ENCODE measurements at places on chromosomes 13 and 19.

DNA sequence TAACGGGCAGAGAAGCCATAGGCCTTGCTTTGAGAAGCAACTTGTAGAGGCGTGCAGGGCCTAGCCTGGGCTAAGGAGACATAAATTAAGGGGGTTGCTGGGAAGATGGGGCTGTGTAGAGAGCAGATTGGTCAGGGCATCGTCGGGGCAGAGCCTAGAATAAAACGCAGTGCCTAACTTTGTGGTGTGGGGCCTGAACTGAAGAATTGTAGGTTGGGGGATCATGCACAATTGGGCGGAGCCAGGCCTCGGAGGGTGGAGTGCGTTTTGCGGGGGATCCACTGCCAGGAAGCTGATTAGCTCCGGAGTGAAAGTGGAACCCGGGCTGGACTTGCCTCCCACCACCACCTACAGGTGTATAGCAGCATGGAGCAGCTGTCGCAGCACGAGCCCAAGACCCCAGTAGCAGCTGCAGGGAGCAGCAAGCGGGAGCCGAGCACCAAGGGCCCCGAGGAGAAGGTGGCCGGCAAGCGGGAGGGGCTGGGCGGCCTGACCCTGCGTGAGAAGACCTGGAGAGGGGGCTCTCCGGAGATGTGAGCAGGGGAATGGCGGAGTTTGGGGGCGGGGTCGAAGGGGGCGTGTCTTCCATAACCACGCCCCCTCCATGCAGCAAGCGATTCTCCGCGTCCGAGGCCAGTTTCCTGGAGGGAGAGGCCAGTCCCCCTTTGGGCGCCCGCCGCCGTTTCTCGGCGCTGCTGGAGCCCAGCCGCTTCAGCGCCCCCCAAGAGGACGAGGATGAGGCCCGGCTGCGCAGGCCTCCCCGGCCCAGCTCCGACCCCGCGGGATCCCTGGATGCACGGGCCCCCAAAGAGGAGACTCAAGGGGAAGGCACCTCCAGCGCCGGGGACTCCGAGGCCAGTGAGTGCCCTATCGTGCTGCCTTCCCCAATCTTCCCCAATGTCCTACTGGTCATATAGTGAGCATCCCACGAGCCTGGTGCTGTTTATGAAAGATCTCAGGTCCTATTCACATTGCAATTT, 13.8 kb downstream of the DNASE2 start:
- DNase-seq, result peak; percentile 61

DNA sequence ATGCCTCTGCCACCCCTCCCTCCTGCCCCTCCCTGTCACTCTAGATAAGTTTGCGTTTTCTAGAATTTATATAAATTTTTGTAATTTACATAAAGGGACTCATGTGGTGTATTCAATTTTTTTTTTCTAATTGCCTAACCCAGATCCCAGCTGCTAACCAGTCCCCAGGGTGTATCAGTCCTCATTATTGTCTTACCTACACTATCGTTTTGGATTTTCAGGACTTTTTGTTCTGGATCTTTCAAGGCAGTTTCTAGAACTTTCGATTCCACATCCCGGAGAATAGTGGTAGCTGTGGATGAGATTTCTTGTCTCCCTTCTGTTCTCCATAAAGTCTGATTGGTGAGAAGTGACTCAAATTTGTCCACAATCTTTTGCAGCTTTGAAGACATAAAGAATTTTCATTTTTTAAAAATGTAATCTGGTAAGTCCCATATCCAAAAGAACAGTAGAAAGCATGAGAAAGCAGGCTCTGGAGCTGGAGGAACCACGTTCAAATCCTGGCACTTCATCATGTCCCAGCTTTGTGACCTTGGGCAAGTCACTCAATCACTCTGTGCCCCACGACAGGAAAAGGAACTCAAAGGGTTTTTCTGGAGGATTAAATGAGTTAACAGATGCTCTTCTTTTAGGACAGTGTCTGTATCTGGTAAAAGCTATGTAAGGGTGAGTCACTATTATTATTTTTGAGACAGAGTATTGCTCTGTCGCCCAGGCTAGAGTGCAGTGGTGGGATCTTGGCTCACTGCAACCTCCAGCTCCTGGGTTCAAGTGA, 19.7 kb downstream of the ADGRE3 start:
- DNase-seq, result no peak

DNA sequence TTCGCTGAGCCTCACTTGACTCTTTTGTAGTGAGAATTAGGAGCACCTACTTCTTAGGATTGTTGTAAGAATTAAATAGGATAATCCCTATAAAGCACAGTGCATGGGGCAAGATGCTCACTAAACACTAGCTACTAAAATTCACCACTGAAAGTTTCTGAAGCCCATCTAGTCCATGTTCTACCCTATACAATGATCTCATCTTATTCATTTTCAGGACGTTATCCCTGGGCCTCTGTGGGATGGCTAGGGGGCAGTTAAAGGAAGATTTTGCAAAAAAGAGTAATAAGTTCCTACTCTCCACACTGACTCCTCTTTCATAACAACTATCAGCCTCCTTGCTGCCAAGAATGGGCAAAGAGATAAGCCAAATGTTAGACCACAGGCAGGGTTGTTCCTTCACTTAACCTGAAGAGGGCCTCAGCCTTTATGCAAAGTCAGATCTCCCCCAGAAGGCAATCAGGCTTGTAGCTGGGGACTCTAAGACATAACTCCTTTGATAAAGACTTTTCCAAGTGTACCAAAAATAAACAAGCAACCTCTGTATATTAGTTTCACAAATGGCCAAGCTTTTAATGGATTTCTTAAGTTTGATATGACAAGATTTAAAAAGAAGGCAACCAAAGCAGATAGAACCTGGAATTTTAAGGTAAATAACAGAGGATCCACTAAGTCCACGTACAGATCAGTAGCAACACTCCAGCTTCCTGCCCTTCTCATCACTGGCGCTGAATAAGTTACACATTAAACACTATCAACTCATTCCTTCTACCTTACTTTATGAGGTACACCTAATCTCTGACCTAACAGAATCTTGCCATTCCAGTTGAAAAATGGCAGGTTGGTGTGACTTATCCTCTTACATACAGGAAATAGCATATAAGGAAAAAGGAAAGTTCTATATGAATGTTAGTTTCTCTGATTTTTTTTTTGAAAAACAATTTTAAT, 44.4 kb downstream of the ELF1 start:
- DNase-seq, result no peak

GRCh38 chr13:29917650-29918049, 67.2 kb upstream of the UBL3 start:
- DNase-seq, result no peak

DNA sequence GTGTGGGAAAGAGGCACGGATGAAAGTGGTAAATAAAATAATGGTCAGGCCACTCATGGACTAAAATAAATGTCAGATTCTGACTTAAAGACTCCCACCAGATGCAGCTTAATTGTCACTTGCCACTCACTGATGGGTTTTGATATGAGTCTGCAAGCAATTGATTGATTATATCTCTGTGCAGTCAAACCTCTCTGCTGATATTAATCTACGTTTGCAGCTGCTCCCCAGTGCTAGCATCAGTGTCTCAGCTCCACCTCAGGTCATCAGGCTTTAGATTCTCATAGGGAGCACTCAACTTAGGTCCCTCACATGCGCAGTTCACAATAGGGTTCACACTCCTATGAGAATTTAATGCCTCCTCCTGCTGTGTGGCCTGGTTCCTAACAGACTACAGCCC, 195.3 kb downstream of the B3GLCT start:
- no peak for DNase-seq

- DNase-seq, result no peak
Measured at GRCh38 chr13:46951516-46951915, 54.7 kb upstream of the HTR2A start.

DNA sequence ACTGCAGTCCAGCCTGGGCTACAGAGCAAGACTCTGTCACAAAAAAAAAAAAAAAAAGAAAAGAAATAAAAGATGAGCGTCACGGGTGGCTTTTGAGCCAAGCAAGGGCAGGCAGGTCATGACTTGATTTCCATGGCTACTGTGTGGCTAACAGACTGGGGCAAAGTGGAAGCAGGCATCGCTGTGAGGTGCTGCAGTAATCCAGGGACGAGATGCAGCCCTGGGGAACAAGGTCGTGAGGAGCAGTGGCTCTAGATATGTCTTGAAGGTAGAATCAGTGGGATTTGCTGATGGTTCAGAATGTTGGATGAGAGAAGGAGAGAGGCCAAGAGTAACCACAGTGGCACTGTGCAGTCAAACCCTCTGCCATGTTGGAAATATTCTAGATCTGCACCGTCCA, 14.2 kb downstream of the HAS1 start:
- DNase-seq, result no peak

- no peak for DNase-seq
Measured at GRCh38 chr13:59690857-59691500, 472.7 kb downstream of the DIAPH3 start.

GRCh38 chr13:74870865-74871264, 611.1 kb downstream of the TBC1D4 start:
- DNase-seq, result no peak

GRCh38 chr19:45347570-45348366, 7.2 kb downstream of the KLC3 start:
- DNase-seq, result no peak

DNA sequence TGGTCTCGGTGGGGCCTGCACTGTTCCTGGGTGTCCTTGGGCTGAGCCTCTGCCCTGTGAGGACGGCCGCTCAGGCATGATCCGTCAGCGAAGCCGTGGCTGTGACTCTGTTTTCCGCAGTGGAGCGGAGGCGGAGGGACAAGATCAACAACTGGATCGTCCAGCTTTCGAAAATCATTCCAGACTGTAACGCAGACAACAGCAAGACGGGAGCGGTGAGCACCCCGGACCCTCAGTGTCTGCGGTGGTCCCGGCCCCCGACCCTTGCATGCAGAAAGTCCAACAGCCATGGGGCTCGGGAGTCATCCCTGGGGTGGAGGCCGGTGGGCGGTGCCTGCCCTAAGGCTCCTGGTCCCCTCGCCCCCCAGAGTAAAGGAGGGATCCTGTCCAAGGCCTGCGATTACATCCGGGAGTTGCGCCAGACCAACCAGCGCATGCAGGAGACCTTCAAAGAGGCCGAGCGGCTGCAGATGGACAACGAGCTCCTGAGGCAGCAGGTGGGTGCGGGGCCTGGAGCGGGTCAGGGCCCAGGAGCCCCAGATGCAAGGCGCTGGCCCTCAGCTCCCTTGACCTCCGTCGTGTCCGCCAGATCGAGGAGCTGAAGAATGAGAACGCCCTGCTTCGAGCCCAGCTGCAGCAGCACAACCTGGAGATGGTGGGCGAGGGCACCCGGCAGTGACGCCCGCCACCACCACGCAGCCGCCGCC, 3.6 kb upstream of the HAMP start:
- no peak for DNase-seq

GRCh38 chr19:10864538-10864899, 6.8 kb upstream of the CARM1 start:
- DNase-seq, result peak; percentile 77

- no peak for DNase-seq
Measured at GRCh38 chr13:77065461-77066147, 38.6 kb upstream of the FBXL3 start.

- DNase-seq, result no peak
Measured at GRCh38 chr13:44936246-44936645, 53.0 kb downstream of the NUFIP1 start.

Data from activated T-cell treated with anti-CD3 and anti-CD28 coated beads for 24 hours (primary cell).